Spleen (tissue), 13 donors: ENCODE measurements at places on chromosomes 2 and 18.
A peak's percentile ranks its signal among the peaks of the same experiment; 100 is the strongest.

GRCh38 chr2:196808083-196808665 lies 981 bp downstream of the C2orf66 start:
- no peak for DNase-seq

DNA sequence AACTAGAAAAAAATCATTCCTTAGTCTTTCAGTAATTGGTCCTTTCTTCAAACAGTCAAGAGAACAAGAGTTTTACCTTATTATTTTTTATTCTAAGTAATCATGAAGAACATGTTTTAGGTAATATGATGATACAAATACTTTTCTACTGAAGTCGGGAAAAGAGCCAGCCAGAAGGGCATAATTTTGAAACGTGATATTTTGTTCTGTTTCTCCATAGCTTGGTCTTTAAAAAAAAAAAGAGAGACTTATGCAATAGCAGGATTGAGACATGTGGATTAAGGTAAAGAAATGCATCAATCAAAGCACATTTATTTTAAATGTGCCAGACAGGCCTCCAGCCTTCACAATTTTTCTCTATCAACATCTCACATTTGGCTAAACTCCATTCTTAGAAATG lies 1016.8 kb downstream of the CNTNAP5 start:
- DNase-seq: no peak

DNA sequence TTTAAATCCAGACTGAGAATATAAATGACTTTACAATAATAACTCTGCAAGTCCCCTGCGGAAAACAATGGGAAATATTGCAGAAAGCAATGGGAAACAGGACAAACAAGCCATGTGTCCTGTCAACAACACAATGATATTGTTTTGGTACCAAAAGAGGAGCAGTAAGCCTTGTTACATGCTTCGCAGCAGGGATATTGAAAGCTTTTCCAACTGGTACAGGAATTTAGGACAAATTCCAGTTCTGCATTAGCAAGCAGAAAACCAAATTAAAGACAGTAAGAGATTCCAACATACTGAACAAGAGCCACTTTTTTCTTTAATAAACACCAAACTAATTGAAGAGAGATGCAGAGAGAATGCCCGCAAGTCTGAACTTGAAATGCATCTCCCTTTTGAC lies 30.0 kb downstream of the FRZB start:
- no peak for DNase-seq

- no peak for DNase-seq
Measured at GRCh38 chr2:33020883-33021282, 74.1 kb downstream of the LTBP1 start.

- peak; percentile 74 for DNase-seq
Measured at GRCh38 chr2:130158631-130159030, 13.7 kb upstream of the CCDC74B start.

GRCh38 chr2:241770936-241771285 lies 5.7 kb upstream of the GAL3ST2 start:
- no peak for DNase-seq

DNA sequence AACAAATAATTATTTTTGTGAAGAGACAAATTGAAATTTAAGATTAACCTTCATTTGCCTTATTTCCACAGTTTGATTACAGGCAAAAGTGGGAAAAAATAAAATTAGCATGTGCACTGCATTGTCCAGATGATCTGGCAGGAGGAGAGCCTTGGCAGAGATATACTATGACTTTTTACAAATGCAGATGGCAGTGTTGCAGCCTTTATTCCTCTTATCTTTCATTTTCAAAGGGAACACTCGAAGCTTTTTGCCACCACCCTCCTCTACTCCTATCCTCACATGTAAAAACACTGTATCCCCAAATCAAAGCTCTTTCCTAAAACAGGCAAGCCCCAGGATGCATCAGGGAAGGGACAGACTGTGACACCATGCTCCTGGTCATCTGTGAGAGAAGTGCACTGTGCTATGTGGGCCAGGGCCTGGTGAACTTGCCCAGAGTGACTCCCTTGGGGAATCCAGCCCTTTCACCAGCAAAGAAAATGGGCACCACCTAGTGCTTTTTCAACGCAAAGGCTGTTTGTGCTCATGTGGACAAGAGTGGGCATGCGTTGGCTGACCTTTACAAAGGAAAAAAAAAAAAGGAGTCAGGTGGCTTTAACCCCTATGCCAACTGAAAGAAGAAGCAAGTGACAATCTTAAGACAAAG lies 74.7 kb upstream of the ETAA1 start:
- DNase-seq: no peak

- DNase-seq: no peak
Measured at GRCh38 chr2:36737131-36737750, 40.7 kb downstream of the VIT start.

DNA sequence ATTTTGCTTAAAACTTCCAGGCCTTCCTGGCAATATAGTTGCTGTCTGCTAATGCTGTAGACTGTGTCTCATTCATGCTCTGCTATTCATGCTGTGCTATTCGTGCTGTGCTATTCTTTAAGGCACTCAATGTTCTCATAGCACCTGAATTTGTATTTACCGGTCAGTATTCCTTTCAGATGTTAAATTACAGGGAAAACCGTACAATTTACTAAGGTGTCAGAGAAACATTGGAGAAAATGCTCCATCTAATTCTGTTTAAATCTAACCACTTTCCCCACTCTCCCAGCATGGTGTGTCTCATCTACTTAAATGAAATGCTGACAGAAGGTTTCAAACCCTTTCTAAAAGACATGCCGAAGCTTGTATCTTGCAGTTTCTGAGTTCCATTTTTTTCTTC lies 25.0 kb downstream of the FAM171B start:
- DNase-seq: no peak

DNA sequence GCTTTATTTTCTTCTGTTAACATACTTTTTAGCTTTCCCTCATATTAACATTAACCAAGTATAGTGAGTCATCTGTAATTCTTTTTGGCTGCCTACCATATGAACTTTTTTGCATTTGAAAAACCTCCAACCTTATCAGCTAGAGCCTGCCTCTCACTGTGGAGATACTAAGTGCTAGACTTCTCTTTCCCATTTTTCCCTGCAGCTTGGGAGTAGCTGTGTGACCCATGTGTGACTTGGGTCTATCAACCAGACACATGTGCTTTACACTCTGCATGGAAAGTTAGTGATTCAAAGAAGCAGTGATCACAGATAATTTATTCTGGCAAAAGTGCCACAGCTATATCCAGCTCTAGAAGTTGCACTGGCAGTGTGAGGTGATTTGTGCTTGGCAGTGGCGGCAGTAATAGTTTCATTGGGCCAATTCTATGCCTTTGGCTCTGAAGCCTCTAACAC lies 36.3 kb downstream of the PREPL start:
- DNase-seq: no peak

- no peak for DNase-seq
Measured at GRCh38 chr18:33239298-33239697, 201.2 kb downstream of the CCDC178 start.

DNA sequence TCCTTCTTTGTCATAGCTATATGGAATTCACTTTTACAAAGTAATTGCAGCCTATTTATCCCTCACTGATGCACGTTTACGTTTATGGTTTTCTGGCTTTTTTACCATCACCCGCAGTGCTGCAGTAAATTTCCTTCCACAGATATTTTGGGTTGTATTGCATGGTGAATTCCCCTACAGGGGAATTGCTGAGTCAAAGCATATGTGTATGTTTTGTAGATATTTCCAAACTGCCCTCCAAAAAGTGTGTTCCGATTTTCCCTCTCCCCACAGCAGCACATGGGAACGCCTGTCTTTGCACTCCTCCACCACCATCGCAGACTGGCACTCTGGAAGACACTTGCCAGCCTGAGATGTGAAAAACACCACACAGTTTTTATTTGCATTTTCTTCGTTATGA lies 80.6 kb upstream of the UXS1 start:
- no peak for DNase-seq

DNA sequence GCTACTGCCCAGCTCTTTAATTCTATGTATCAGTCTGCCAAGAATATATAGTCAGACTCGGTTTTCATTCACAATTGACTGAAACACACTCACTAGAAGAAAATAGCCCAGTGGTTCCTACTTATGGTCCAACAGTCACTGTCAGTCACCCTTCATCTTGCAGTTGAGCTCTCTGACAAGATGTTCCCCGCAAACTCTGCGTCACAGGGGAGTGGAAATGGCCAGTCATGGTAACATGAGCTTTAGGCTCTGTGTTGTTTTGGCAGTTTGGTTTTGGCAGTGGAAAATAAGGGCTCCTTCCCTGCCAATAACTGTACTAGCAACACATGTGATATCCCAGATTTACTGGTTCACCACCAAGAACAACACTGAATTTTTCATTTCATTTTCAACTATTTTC lies 122.5 kb downstream of the PRPF40A start:
- no peak for DNase-seq

- no peak for DNase-seq
Measured at GRCh38 chr2:215919624-215920243, 93.6 kb downstream of the MREG start.

GRCh38 chr2:226798422-226799210 lies 1.0 kb downstream of the IRS1 start:
- DNase-seq: peak; percentile 90

DNA sequence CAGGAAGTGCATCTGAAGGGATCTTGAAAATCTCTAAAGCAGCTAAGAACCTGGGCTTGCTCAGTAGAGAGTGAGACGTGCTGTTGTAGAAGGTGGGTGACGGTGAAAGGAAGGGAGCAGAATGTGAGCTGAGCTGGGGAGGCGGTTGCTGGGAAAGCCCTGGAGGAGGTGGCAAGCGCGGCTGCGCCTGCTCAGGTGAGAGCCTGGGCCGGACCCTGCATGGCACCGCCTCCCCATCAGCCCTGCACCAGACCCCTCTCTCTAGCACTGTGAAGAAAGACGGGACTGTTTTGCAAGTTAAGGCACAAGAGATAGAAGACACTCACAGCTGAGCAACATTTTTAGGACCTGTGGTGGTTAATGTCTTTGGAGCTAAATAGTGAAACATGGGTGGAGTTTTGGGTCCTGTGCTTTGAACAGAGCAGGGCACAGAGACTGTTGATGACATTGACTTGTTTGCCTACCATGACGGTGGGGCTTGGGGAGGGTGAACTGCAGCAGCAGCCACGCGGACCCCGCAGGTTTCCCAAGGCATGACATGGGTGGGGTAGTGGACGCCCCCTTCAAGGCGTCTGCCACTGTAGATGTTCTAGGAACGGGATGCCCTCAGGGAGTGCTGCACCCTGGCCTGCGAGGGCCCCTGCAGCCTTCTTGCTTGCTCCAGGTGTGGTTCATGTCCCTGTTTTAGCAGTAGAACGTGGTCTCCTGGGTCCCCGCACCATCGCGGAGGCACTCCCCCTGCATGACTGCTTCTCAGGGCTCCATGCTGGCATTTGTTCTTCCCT lies 245.3 kb downstream of the TSN start:
- DNase-seq: no peak

DNA sequence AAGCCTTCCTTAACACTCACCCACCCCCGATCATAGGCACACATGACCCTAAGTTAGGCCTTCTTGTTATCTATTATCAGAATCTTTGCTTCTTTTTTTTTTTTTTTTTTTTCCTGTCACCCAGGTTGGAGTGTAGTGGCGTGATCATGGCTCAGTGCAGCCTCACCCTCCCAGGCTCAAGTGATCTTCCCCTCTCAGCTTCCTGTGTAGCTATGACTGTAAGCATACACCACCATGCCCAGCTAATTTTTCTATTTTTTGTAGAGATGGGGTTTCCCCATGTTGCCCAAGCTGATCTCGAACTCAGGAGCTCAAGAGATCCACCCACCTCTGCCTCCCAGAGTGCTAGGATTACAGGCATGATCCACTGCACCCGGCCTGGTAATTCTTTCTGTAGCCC lies 328.7 kb downstream of the NR4A2 start:
- no peak for DNase-seq

- no peak for DNase-seq
Measured at GRCh38 chr2:134362740-134363139, 108.9 kb downstream of the MGAT5 start.

GRCh38 chr2:170243118-170243837 lies 65.3 kb downstream of the MYO3B start:
- no peak for DNase-seq

DNA sequence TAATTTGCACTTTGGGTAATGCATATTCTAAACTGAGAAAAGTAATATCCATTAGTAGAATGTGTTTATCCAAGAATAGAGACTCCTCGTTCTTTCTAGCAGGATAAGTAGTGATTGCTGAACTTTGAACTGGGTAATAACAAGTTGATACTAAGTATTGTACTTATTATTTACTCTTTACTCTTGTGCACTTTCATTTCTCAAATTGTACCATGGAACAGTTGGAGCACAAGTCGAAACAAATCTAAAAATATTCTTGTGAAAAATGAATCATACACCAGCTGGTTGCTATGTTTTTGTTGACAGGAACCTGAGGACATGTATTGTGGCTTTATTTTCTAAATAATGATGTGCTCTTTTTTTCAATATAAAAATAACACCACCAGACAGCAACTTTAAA lies 111.9 kb downstream of the RGPD3 start:
- no peak for DNase-seq

DNA sequence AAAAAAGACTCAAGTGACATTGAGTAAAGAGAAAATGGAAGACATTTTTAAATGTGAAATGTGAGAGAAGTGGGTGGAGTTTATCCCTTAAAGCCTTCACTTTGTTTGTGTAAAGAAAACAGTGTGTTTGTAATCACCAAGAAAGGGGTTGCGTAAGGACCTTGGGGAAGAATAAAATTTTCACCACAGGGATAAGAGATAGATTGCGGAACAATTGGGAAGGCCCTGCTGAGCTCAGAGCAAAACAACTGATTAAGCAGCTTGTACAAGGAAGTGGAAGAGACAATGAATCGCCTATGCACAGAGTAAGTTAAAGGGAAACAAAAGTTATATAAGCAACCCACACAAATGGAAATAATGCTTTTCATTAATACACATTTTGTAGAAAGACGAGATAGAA lies 327.7 kb downstream of the RAD51AP2 start:
- DNase-seq: no peak

DNA sequence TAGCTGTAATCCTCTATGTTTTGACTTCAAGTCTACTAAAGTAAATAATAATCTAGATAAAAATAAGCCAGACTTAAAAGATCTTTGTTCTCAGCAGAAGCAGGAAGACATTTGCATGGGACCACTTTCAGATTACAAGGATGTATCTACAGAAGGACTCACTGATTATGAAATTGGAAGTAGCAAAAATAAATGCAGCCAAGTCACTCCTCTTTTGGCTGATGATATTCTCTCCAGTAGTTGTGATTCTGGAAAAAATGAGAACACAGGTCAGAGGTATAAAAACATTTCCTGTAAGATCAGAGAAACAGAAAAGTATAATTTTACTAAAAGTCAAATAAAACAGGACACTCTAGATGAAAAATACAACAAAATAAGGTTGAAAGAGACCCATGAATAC lies 338.4 kb downstream of the ZNF804A start:
- no peak for DNase-seq

DNA sequence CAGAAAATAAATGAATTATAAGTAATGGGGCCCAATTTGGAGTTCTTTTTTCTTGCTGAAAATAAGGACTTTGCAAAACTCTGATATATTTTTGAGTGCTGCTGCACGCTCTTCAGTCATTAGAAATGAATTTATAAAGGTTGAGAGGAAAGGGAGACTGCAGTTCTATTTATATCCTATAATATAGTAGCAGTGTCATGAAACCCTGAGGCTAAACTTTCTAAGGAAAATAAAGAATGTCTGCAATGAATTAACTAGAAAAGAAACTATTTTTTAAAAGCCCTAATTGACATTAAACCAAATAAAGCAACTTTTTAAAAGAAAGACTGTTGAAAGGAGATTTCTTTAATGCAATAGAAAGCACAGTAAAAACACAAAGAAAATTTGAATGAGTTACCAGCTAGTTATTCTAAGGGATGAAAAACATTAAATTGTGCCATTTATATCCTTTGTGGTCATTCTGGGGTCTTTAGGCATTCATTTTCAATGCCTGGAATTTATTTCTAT lies 1072.8 kb upstream of the TMEFF2 start:
- no peak for DNase-seq

- no peak for DNase-seq
Measured at GRCh38 chr2:238022594-238023157, 38.1 kb upstream of the SCLY start.
